ENCODE measurements at places on chromosomes 12 and 14.

DNA sequence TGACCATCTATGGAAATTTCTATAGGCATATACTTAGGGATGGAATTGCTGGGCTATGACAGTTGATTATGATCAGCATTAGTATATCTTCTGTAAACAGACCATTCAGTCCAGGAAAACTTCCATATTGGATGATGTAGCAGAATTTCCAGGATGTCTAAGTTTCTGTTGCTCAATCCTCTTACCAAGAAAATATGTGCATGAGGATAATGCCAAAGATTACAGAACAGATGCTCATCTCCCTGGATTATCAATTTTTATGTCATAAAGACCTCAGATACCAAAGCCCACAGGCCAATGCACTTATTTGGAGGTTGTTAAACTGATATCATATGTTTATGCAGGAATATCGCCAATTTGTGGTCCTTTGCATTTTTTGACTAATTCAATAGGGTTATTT, 354.4 kb upstream of the FLRT2 start:
- no peak for DNase-seq

DNA sequence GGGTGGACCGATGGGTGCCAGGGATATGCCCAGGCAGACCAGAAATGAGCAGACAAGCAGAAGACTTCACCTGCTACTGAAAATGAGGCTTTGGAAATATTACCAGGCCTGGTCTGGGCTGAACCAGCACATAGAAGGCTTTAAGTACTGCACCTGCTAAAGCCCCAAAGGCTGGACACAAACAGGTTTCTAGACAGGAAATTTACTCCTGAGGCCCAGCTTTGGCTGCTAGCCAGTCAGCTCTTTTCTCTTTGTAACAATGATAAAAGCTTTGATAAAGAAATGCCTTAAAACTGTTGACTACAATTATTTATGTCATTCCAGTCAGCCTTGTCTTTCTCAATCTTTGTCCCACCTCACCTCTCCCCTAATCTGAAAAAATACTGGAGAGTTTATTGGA, 228.9 kb upstream of the EGLN3 start:
- no peak for DNase-seq

GRCh38 chr12:3320881-3321509, 170.0 kb upstream of the PRMT8 start:
- no peak for DNase-seq

GRCh38 chr14:105470350-105471296, 4.0 kb upstream of the CRIP2 start:
- no peak for DNase-seq

GRCh38 chr12:46264057-46264456, 4.8 kb downstream of the SLC38A1 start:
- no peak for DNase-seq

DNA sequence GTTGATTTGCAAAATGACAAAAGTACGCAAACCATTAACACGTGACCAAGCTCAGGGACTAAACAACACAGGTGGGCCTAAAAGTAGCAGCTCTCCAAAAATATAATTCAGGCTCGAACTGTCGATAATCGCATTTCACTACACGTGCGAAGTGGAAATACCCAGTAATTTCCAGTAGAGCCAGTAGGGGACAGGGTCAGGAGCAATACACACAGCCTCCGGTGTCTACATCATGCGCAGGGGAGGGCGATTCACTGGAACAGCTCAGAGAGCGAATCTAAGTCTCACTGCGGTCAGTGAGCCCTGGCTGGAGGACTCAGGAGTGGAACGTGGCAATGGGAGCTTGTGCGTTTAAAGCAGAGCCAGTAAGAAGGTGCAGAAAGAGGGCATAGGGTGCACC, 40.4 kb downstream of the SETD3 start:
- no peak for DNase-seq

- DNase-seq: no peak
These were observed 51.9 kb downstream of the SUSD6 start for GRCh38 chr14:69663300-69663643.

- no peak for DNase-seq
These were observed 42.7 kb upstream of the CRACR2A start for GRCh38 chr12:3795492-3796133.

DNA sequence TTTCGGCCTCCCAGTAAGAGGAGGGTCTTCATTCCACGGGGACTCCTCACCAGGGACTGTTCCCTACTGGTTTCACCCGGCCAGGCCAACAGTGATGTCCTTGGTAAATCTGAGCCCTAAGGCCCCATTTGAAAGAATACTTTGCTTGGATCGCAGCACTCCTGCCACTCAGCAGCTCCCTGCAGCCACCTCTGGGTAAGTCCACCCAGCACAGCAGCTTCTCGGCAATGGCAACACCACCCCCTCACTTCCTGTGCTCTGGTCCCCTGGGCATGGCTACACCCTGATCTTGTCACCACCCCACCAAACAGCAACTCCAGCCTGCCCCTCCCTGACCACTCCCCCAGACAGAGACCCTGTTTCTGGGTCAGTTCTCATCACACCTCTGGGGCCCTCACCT, 100.3 kb downstream of the SETD3 start:
- DNase-seq: no peak

- peak; percentile 47 for DNase-seq
These were observed 2.4 kb downstream of the SINHCAF start for GRCh38 chr12:31323391-31324115.

DNA sequence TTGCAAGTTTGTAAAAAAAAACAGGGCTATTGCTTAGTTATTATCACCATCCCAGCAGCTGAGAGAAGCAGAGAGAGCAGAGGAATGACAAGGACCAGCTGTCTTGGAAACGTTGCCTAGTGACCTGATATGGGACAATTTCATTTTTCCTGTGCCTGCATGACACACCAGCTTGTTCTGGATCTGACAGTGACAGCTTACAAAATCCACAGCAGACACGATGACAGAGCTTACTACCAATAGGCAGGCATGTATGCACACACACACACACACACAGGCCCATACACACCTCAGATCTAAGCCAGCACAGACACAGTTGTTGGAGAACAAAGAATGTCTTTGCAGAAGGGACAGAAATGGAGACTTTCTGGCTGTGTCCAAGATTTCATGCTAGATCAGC, 25.4 kb downstream of the HSPB8 start:
- no peak for DNase-seq

DNA sequence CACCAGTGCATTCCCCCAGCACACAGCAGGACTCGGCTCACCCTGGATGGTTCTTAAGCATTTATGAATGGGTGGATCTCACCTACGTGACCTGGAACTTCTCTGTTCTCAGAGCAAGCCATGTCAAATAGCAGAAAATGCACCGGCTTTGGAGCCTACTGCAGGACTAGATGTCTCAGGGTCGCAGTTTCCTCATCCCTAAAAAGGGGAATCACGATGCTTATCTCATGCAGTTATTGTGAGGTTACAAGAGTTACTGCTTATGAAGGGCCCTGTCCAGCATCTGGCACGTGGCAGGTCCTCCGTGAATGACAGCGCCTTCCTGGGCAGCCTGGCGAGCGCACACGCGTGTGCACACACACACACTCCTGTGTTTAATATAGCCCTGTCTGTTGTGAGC, 128.5 kb downstream of the ETV6 start:
- no peak for DNase-seq

DNA sequence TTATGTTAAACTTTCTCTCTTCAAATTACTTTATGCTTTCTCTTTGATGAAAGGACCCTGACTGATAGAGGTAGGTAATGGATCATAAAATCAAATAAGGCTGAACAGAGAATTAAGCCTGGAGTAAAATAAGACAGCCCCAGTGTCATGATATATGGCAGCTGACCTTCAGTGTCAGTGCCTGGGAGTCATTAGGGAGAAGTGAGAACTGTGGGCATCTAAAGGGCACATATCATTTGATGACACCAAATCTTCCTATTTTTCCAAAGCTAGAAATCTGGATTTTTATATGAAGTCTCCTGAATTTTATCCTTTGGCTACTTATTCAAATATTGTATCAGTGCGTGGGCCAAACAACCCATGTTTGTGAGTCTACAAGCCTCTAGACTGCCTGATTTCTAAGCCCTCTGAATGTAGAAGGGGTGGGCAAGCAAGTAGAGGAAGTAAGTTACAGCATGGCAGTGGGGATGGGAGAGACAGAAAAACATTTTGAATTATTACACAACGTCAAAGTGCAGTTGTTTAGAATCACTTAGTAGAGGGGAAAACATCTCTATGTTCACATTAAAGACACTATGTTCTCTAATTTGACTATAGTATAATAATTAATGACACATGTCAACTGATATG, 10.0 kb downstream of the SLC39A9 start:
- no peak for DNase-seq

- no peak for DNase-seq
These were observed 3.0 kb upstream of the C1RL start for GRCh38 chr12:7112041-7112440.

DNA sequence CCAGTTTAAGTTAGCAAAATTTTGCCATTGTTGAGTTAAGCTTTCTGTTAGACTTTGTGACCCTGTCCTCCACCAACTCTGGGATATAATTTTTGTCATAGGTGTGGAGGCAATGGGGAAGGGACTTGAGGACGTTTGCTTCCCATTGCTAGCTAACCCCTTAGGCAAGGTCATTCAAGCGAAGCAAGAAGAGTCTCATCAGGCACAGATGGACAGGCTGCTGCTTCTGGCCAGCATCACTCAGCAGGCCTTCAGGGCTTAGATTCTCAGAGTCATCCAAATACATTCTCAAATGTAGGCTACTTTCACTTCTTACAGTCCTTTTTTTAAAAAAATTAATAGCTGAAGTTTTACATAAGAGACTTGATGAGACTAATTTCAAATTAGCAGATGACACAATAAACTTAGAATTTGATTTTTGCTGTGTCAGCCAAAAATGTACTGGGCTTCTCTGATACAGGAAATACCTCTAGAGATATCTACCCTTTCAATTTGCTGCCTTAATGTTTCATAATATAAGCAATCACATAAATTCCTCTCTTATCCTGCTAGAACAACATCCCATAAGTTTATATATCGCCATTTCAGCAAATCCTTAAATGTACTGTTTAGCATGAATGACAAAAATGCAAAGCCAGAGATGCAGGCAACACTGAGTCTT, 875.2 kb downstream of the FLRT2 start:
- no peak for DNase-seq

- DNase-seq: no peak
These were observed 5.4 kb downstream of the PSMD9 start for GRCh38 chr12:121893961-121894460.

DNA sequence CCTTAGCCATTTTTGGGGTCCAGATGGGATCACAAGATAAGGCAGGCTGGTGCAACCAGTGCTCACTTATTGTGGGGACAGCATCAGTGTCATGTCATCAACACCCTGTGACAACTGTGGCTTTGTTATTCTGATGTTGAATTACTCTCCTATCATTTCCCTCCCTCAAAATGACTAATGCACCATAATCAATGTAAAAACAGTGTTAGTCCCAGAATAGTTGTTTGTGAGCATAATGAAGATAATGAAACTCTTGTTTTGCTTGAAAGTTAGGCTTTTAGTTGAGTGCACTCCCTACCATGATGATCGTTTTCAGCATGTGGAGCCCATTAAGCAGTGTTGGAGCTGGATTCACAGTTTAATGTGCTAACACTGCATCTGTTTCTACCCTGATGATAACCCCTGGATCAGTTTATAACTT, 151.4 kb downstream of the TMTC2 start:
- no peak for DNase-seq

DNA sequence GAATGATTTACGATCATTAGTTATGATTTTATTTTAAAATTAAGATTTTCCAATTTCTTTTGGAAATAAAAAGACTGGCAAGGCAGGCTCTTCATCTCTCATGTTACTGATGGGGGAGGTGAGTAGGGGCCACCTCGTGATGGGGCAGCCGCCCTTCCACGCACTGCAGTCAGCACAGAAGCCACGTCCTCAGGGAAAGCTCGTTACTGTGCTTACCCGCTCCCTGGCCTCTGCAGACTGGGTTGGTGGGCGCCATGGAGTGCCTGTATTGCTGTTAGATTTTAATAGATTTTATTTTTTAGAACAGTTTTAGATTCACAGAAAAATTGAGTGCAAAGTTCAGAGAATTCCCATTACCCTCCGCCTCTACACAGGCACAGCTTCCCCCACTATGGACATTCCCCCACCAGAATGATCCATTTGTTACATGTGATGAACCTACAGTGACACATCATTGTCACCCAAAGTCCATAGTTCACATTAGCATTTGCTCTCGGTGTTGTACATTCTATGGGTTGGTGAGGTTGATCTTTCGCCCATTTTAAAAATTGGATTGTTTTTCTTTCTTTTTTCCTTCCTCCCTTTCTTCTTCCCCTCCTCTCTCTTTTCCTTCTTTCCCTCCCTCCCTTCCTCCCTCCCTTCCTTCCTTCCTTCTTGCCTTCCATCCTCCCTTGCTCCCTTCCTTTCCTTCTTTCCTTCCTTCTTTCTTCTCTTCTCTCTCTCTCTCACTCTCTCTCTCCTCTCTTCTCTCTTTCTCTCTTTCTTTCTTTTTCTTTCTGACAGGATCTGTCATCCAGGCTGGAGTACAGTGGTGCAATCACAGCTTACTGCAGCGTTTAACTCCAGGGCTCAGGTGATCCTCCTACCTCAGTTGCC, 30.7 kb downstream of the ADGRD1 start:
- no peak for DNase-seq

DNA sequence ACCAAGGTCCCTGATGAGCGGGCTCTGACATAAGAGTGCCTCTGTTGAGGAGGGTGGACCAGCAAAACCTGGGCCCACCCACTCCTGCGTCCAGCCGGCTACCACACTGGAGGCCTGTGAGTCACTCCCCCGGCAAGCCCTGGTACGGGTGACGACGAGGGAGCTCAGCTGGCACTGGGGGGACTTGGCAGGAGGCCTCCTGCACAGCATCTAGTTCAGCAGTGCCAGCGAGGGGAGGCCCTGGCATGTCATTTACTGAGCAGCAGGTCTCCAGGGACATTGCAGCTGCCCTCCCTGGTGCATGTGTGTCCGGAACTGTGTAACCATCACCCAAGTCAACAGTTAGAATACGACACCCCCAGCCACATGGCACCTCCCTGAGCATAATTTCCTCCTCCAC, 24.4 kb downstream of the CD9 start:
- DNase-seq: no peak

GRCh38 chr14:94540031-94540794, 21.0 kb upstream of the SERPINA4 start:
- DNase-seq: no peak

DNA sequence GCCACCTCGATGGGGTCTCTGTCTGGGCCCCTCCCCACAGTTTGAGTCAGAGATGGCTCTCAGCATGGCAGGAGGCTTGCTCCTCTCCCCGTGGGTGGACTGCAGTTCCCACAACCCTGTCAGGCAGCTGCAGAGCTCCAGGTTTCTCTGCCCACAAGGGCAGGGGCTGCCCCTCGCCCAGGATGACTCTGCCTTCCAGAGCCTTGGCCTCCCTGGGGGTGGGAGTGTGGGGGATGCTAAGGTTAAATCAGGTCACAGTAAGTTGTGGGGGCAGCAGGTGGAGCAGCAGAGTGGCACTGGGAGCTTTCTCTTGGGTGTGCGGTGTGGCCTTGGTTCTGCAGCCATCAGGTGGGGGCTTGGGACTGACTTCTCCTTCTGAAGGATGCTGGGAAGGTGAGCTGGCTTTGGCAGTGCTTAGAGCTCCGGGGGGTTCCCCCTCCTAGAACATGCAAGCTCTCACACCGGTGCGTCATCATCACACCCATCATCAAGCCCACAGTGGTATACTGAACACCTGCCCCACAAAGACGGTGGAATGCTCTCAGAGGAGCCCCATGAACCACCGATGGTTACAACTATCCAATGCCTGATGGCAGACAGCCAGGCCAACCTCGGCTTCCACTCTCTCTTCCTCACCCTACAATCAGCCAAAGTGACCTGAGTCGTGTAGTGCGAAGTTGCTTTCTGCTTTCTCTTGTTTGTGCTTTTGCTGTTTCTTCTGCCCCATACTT, 39.7 kb downstream of the ERH start:
- DNase-seq: no peak

All from activated gamma-delta T cell treated with anti-CD3 and anti-CD28 coated beads, Interleukin-2, amount 50 U/mL, for 16 hours (primary cell).